ENCODE measurements at places on chromosomes 5 and 9.

- no peaks in the 10 kb centered on the region for H3K4me1 ChIP-seq
- no peak overlapping the region for H3K27ac ChIP-seq
- no peaks in the 10 kb centered on the region for H3K27me3 ChIP-seq
- H3K4me3 ChIP-seq: no peak overlapping the region
Observed at GRCh38 chr9:110638381-110638954, 30.1 kb upstream of the MUSK start.

DNA sequence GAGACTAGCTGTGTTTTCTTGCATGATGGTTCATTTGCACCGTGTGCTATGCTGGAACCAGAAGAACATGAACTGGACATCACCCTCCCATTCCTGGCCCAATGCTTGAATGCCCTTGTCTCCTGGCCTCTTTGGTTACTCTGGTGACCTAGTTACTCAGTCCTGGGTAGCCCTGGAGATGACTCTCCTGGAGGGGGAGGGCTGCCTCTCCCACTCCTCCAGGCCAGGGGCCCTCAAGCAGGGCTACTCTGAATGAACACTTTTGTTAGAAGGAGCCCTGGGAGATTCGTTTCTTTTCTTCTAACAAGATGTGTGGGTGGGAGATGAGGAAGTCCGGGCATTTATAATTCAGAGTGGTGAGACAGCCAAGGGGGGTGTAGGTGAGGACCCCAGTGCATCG lies 12.0 kb upstream of the NKX2-5 start:
- no peak overlapping the region for H3K27ac ChIP-seq
- DNase-seq: no peak
- peaks cover 9% of the 10 kb centered on the region for H3K4me1 ChIP-seq
- H3K4me3 ChIP-seq: no peak overlapping the region
- no peaks in the 10 kb centered on the region for H3K36me3 ChIP-seq

DNA sequence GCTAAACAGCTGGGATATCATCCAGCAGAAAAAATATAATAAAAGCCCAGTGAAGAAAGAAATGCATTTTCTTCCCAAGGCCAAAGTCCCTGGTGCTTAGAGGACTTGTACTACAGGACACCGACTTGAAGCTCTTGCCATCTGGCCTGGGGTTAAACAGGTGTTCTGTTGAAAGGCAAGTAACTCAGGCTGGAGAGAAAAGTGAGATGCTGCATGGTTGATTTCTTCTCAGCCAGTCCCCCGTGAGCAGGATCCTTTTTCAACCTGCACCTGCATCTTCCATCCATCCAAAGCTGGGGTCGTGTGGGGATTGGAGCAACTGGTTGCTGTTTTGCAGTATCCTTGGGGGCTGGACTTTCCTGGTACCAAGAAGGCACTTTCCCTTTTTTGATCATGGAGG lies 146.1 kb upstream of the RPS23 start:
- no peaks in the 10 kb centered on the region for H3K4me1 ChIP-seq
- H3K36me3 ChIP-seq: no peaks in the 10 kb centered on the region
- H3K4me3 ChIP-seq: no peak overlapping the region
- H3K27me3 ChIP-seq: no peaks in the 10 kb centered on the region
- no peak overlapping the region for H3K27ac ChIP-seq

DNA sequence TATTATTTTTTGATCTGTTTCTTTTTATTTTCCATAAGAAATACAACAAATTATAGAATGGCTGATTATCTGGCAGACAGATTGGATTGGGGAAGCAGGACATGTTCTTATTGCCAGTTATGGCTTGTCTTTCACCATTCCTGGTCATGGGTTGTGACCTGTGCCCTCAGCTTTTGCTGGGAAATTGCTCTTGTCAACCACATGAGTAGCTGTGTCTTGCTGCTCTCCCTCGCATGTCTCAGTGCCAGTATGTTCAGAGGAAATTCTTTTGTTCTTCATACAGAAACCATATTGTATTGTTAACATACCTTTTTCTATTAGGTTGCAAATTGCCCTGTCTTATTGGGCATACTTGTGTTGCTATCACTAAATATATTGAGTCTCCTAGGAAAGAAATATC lies 344.1 kb downstream of the OSTF1 start:
- peak overlapping the region; percentile 11 for H3K27ac ChIP-seq
- no peak overlapping the region for H3K4me3 ChIP-seq
- peaks cover 3% of the 10 kb centered on the region for H3K4me1 ChIP-seq
- no peaks in the 10 kb centered on the region for H3K27me3 ChIP-seq

GRCh38 chr9:91604451-91605179 lies 181.0 kb upstream of the NFIL3 start:
- no peaks in the 10 kb centered on the region for H3K36me3 ChIP-seq
- H3K27ac ChIP-seq: no peak overlapping the region
- DNase-seq: no peak
- H3K4me3 ChIP-seq: no peak overlapping the region
- H3K4me1 ChIP-seq: no peaks in the 10 kb centered on the region

DNA sequence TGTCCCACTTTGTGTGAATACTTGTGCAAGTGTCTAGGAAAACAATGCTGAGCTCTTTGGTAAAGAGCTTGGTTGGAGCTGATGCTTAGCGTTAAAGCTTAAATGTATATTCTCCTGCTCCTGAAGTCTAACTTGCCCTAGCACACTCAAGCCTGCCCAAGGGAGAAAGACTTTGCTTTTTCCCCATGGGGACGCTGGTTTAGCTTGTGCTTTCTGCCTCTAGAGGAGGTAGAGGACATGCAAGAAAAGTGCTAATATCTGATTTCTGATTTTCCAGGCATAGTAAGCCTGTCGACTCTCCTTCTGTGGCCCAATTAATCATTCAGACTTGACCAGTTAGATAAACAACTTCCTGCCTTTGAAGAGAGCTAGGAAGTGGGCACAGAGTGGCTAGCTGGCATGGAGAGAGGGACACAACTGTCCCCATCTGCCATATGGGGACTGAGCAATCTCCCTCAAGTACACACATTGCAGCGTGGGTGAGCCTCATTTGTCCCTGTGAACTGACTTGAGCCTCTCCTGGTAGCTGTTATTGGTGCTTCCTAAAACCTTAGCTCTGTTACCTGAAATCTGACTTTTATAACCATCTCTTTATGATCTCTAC lies 348.4 kb downstream of the BRINP1 start:
- H3K4me1 ChIP-seq: peaks cover 17% of the 10 kb centered on the region
- no peak overlapping the region for H3K27ac ChIP-seq
- no peaks in the 10 kb centered on the region for H3K27me3 ChIP-seq
- DNase-seq: no peak

DNA sequence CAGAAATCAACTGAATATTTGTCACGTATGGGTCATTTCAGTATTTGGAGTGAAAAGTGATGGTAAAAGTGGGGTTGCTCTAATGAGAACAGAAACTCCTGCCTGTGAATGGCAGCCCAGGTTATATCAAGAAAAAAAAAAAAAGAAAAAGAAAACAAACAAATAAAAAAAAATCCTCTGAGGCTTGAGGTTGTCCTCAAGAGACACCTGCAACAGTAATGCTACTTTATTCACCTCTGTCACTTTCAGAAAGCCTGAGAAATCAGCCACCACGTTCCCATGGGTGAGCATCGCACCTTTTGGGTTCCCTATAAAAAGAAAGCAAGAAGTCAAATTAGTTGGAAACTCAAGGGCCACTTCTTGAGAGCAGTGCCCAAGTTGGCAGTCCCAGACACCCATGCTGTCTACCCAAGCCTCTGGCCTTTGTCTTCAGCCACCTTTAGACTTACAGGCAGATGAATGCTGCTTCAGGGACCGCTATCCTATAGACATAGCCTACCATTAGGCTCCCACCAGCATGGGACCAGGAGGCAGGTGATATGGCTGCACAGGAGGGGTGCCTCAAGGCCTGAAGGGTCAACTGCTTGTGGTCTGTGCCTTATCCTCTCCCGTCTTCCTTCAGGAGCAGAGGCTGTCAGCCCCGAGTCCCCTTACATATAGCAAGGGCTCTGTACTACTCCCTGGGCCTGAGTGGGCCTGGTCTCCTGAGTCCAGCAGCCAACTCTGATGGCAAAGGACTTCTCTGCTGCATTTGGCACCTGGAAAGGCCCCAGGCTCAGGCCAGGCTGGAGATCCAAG lies 31.1 kb upstream of the MEIKIN start:
- no peak overlapping the region for H3K27ac ChIP-seq
- no peaks in the 10 kb centered on the region for H3K36me3 ChIP-seq
- H3K27me3 ChIP-seq: no peaks in the 10 kb centered on the region
- H3K4me1 ChIP-seq: no peaks in the 10 kb centered on the region
- DNase-seq: no peak

DNA sequence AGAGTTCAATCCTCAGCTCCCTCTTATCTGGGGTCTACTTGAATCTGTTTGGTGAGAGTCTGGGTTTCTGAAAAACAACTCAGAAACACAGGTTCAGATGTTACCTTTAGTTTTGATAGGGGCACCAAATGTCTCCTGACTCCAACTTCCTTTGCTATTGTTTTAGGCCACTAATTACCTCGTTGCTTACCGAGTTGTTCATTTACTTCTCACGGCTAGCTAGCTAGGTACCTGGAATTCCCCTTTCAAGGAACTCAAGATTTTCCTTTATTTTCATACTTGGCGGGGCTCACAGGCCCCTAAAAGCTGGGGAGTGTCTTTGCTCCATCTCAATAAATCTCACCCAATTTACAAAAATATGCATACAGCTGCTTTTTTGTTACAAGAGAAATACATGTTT lies 111.4 kb downstream of the SLC28A3 start:
- no peaks in the 10 kb centered on the region for H3K27me3 ChIP-seq
- H3K36me3 ChIP-seq: no peaks in the 10 kb centered on the region
- no peaks in the 10 kb centered on the region for H3K4me1 ChIP-seq
- no peak overlapping the region for H3K4me3 ChIP-seq
- DNase-seq: no peak
- H3K27ac ChIP-seq: no peak overlapping the region

GRCh38 chr5:79168031-79168430 lies 56.4 kb downstream of the BHMT start:
- no peaks in the 10 kb centered on the region for H3K27me3 ChIP-seq
- no peaks in the 10 kb centered on the region for H3K4me1 ChIP-seq
- no peaks in the 10 kb centered on the region for H3K36me3 ChIP-seq
- no peak overlapping the region for H3K27ac ChIP-seq

GRCh38 chr5:154627698-154628678 lies 127.2 kb upstream of the LARP1 start:
- no peaks in the 10 kb centered on the region for H3K27me3 ChIP-seq
- no peak for DNase-seq
- H3K4me3 ChIP-seq: no peak overlapping the region

DNA sequence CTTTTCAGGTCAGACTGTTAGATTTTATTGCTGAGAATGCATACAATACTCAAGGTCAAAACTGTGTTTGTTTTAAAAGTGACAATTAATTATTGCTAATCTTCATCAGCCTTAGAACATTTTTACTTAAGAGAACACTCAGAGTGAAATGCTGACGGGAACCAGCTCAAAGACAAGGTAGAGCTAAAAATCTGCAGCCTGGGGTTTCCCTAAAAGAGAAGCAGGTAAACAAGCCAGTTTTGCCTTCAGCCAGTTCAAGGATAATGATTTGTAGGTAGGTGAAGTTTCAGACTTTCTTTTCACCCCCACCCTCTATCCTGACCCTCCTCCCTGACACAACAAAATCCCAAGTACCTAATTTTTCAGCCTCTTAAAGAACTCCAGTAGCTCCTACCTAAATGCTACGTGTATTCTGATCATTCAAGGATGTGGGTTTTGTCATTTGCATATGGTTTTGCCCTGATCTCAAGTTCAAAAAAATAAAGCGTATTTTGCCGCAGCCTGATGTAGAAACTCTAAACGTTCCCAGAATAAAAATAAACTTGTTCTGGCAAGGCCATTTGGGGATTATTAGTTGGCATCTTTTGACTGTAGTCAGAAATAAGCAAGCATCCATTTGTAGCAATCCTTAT lies 407.2 kb downstream of the EFNA5 start:
- no peak overlapping the region for H3K27ac ChIP-seq
- H3K4me1 ChIP-seq: peaks cover 14% of the 10 kb centered on the region
- no peaks in the 10 kb centered on the region for H3K36me3 ChIP-seq
- no peak overlapping the region for H3K4me3 ChIP-seq
- DNase-seq: no peak

GRCh38 chr5:171614971-171615653 lies 170.5 kb upstream of the SMIM23 start:
- H3K36me3 ChIP-seq: no peaks in the 10 kb centered on the region
- H3K4me3 ChIP-seq: no peak overlapping the region
- no peak overlapping the region for H3K27ac ChIP-seq
- DNase-seq: no peak

GRCh38 chr5:128427921-128428320 lies 110.1 kb downstream of the FBN2 start:
- H3K27me3 ChIP-seq: no peaks in the 10 kb centered on the region
- H3K4me1 ChIP-seq: no peaks in the 10 kb centered on the region
- no peak overlapping the region for H3K27ac ChIP-seq
- H3K36me3 ChIP-seq: no peaks in the 10 kb centered on the region
- no peak for DNase-seq
- H3K4me3 ChIP-seq: no peak overlapping the region

Measured in gastrocnemius medialis (tissue), 4 donors.